ENCODE measurements at places on chromosomes 4 and X.

DNA sequence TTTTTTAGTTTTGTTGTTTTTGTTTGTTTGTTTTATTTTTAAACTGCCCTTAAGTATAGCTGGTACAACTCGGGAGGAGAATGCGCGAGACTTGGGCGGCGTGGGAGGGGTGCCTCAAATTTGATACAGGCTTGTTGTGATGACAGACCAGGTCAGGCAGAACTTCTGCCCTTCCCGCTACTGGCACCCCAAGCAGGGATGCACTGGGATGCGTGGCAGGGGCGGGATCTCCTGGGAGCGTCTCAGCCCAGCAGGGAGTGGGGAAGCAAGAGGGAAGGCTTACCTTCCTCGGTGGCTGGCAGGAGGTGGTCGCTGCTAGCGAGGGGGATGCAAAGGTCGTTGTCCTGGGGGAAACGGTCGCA lies 851 bp downstream of the SFRP2 start:
- no peak for DNase-seq

DNA sequence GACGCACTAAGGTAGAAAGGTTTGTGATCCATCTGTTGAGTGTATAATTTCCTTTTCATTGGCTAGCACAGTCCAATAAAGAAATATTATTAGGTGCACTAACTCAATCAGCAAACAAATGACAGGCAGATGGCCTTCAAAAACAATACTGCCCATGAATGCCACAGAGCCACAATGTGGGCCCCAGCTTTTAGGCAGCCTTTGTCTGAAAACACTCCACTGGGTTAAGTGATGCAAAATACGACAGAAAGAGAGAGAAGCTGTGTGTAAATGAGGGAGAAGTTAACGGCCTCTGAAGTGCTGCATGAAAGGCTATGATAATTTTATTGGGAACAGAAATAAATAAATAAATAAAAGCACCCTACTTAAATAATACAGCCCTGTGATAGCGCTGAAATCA lies 274.6 kb downstream of the NKX6-1 start:
- DNase-seq: no peak

GRCh38 chrX:148878371-148878770 lies 378.0 kb downstream of the AFF2 start:
- DNase-seq: no peak

GRCh38 chrX:95889279-95889678 lies 795.4 kb upstream of the DIAPH2 start:
- DNase-seq: no peak

- no peak for DNase-seq
Measured at GRCh38 chr4:138958519-138958918, 57.1 kb upstream of the NOCT start.

GRCh38 chr4:71558248-71558647 lies 219.4 kb downstream of the SLC4A4 start:
- DNase-seq: no peak

GRCh38 chr4:102168580-102168979 lies 176.7 kb downstream of the SLC39A8 start:
- no peak for DNase-seq

All from cerebellar nuclear complex (tissue), 1 donor.